ENCODE measurements at places on chromosomes 12 and 14. TPM values are rescaled to one million over a fixed set of nuclear protein-coding genes. Genes with fewer than 3 reads are reported as not detected.

DNA sequence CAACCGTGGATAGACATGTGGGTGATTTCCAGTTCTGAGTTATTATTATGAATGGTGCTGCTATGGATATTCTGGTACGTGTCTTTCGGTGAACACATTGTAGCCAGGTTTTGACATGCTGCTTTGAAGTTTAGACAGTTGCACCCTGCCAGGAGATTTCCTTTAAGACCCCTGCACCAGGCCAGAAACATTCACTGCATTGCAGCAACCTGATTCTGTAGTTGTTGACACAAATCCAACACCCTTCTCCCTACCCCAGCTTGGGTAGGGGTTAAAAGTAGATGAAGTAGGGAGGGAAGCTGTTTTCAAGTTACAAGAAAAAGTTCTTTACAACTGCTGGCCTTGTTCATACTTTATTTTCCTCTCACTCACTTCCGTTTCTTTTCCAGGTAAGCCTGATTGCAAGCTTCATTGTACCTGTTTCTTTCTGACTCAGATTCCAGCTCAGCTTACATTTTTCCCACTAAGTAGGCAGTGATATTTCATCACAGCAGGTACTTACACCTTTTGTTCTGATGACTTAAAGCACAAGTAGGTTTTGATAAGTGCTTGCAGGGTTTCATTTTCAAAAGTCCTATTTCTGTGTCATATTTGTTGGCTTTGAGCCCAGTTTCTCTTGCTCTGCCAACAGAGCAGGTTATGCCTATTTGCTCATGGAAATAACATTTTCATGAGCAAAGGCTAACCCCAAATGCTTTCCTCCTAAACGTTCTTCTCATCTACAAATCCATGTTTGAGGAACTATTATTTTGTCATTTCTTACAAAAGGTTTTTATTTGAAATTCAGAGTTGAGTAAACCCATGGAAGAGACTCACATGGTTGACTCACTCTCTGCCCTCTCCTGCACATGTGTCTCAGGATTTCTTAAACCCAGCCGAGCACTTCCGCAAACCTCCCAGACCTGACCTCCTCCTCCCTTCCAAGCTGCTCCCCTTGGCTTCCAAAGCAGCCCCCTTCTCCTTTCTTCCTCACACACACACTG lies 12.1 kb upstream of the LTA4H start:
- no peak for DNase-seq

GPRC5A gene
- total RNA-seq = not detected

DNA sequence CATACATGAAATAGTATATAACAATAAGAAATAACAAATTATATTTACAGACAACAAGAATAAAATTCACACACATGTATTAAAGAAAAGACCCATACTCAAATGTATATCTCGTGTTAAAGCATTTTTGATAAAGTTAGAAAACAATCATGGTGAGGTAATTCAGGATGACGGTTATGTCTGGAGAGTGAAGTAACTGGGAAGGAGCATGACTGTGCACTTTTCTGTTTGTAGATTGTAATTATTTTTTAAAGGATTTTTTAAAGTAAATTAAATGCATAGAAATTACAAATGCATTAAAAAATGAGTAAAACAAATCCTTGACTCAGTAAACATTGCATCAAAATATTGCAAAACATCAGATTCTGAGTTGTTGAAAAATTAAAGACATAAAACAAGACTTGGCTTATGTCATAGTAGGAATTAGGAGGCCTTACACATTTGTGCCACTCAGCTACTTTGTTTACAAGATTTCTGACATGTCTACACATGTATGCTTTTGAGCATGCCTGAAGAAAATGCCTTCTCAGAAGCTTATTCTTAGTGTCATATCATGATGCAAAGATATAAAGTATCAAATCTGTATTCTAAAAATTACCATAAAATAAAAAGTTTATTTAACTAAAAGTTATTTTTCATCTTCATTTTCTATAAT lies 1325.1 kb downstream of the SLC16A7 start:
- no peak for DNase-seq

CDK4 gene
- total RNA-seq = 234 TPM

DNA sequence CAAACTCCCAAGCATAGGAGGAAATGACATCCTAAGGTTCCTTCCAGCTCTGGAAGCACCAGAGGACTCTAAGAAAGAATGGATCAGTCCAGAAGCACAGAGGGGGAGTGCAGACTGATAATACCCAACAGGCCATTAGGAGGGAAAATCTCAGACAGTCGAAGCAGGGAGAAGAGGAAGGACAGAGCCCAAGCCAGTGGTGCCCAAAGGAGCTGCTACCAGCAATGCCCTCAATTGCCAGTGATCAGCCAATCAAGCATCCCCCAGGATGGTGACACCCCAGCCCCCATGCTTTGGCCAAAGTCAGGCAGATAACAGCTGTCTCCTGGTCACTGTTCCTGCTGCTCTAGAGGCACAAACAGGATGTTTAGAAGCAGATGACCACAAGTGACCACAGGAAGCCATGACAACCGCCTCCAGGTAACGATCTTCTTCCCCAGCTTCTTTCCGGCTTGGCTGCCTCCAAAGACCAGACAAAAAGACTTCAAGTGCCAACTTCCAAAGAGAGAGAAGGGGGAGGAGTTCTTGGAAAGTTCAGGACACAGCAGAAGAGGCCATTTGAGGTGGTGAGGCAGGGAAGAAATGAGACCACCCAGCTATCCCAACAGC lies 16.2 kb downstream of the PXN start:
- DNase-seq = no peak

GRCh38 chr12:123580772-123581171 lies 3.6 kb upstream of the TMED2 start:
- no peak for DNase-seq

- DNase-seq = peak; percentile 10
These were observed 608.4 kb upstream of the FOXG1 start for GRCh38 chr14:28157887-28158791.

GRCh38 chr12:42982828-42983227 lies 393.3 kb upstream of the PRICKLE1 start:
- no peak for DNase-seq

DNA sequence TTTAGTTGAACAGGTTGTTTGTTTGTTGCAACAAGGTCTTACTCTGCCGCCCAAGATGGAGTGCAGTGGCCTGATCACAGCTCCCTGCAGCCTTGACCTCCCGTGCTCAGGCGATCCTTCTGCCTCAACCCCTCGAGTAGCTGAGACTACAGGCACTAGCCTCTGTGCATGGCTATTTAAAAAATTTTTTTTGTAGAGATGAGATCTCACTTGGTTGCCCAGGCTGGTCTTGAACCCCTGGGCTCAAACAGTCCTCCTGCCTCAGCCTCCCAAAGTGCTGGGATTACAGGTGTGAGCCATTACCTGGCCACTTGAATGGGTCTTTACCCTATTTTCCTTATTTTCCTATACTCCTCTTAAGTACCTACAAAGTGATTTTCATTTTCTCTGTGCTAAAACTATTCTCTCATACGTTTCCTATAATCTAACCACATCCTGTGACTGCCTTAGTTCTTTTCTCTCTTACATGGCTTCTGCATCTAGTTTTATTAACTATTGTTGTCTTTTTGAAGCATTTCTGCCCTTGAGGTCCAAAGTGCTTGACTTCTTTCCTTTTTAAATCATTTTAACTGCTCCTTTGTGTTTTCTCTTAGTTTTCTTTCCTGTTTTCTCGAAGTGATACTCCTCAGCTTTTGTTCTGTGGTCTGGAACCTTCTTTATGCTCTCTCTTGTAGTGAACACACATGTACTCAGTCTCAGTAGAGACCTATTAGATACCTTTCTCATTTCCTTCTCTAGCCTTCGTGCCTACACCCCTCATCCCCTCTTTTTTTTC lies 14.1 kb downstream of the GPX2 start:
- no peak for DNase-seq

DNA sequence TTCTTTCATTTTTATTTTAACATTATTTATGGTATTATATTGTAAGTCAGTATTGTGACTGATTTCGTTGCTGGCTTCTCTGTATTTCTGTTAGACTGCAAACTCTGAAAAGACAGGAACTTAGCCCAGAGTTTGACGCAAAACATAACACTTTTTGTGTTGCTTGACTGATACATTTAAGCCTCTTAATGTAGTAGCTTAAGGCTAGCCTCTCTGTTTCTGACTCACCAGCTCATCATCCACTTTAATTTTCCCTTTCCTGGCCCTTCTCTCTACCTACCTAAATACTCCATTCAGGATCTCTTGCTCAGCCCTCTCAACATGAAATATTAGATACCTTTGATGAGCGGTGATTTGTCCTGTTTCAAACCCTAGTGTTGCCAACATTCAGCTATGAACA lies 420.6 kb downstream of the LRFN5 start:
- no peak for DNase-seq

- DNase-seq = peak; percentile 6
These were observed 390.3 kb downstream of the DIO2 start for GRCh38 chr14:79820866-79821535.

Data from H7 (cell line).